Stimulated activated CD8-positive, alpha-beta memory T cell treated with anti-CD3 and anti-CD28 coated beads, Interleukin-2, amount 100 ng/mL, for 1 hour (primary cell): ENCODE measurements at places on chromosomes 5 and 9.

- DNase-seq, result no peak
These were observed 43.8 kb upstream of the CDK20 start for GRCh38 chr9:88018101-88018500.

DNA sequence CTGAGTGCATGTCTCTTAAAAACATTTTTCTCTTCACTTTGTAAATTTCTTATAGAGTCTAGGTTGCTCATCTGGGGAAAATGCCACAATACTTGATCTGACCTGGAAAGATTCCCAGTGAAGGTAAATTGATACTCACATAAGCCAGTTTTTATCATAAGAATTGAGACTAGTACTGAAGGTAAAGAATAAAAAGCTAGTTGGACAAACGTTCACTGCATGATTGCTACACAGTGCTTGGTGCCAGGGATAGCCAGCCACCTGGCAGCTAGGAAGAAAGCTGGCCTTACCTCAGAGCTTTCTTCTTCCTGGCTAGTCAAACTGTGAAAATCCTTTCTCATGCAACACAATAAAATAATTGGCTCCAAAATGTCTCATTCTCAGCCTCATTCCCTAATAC, 77.1 kb downstream of the MUSK start:
- no peak for DNase-seq

DNA sequence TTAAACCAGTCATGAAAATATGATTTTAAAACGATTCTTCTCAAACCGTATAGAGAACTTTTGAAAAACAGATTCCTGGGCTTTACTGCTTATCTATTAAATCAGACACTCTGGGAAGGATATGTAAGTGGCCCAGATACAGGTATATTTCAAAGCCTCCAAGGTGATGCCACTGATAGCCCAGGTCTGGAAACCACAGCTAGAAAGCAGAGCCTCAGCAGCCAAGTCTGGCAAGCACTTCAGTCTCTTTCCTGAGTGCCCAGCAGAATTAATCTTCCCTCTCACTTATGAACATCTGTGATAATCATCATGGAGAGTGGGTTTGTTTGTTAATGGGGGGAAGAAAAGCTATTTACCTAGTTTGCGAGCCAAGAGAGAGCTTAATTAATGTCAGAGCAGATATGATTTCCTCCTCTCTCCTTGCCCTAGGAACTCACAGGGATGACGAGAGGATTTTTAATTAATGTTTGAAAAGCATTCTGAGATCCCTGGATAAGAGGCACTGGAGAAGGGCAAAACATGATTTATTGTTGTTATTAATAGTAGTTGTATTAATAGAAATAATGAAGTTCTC, 368.4 kb downstream of the TLE1 start:
- DNase-seq, result no peak

- no peak for DNase-seq
These were observed 67.6 kb downstream of the ARHGEF28 start for GRCh38 chr5:73693573-73694061.

- DNase-seq, result no peak
These were observed 78.7 kb upstream of the TYRP1 start for GRCh38 chr9:12614488-12614887.

DNA sequence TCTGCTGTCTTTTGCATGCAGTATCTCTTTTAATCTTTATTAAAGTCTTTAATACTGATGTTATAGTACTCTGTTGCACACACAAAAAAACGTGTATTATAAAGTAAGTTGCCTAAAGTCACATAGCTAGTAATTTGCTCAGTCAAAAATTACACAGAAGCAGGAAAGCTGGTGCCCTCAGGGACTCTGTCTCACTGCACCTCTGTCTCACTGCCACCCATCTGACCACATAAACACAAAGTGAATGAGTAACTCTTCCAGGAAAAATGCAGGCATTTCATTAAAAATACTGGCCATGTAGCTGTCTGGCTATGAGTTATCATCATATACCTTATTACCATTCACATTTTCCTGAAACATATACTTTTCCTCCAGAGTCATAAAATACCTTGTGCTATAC, 591.7 kb downstream of the CSNK1G3 start:
- DNase-seq, result no peak

GRCh38 chr5:124665035-124665434, 81.4 kb downstream of the ZNF608 start:
- DNase-seq, result no peak

DNA sequence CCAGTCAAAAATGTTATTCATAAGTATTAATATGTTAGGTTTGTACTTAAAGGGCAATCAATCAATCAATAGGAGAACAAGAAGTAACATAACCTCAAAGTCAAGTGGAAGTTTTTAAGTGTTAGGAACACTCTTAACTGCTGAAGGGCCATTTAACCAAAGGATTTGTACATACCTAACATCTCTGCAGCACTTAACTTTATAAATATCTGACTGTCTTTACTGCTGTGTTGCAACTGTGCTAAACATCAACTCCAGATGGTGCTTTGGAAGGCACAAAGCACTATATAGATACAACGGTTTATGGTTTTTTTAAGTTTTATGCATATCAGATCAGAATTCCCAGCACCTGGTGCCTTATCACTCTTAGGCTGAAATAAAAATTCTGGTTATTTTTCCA, 604.9 kb upstream of the PTGER4 start:
- no peak for DNase-seq

DNA sequence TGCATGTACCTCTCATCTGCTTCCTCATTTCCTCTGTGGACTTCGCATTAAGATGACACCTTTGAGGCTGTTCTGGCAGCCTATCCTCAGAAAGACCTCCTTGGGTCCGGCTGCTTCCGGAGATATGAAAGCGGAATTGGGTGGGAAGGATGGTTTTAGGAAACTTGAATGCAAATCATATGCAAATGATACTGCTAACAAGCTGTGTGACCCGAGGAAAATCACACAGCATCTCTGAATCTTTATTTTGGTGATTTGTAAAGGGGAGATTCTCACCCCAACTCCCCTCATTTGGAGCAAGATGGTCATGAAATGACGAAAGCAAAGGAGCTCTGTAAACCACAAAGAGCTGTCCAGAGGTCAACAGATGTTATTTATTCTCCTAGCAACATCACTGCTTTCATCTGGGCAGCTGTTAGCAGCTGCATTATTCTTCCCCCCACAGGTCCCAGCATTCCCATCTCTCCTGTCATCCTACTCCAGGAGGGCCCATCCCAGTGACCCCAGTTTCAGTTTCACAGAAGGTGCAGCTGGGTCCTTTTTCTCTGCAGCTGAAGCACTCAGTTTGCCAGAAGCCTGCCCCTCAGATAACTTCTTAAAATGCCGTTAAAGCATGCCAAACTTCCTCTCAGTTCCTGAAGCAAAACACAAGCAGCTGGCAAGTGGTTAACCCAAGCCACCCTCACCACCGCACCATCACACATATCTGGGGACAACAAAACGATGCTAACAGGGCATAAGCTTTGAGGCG, 269.5 kb downstream of the SEC61B start:
- no peak for DNase-seq
